HT1080 (cell line): ENCODE measurements at places on chromosomes 11 and 22. TPM values are rescaled to one million over a fixed set of nuclear protein-coding genes. Genes with fewer than 3 reads are reported as not detected.

Gene GTPBP1
- 24.8 and 28.8 TPM in 2 replicates for total RNA-seq

Gene MS4A7
- total RNA-seq: not detected in 2 replicates

Gene RIN1
- 44.2 and 47.5 TPM in 2 replicates for total RNA-seq

Gene APOBEC3F
- total RNA-seq: 1.1 and 1.9 TPM in 2 replicates

Gene YPEL4
- total RNA-seq: 0.42 and 0.84 TPM in 2 replicates

Gene APOBEC3B
- total RNA-seq: 6.5 and 13.1 TPM in 2 replicates

Gene SLC17A6
- total RNA-seq: not detected in 2 replicates

Gene BTBD10
- total RNA-seq: 62.3 and 64.0 TPM in 2 replicates

Gene MYRF
- 2.8 and 2.9 TPM in 2 replicates for total RNA-seq

Gene MUC6
- total RNA-seq: not detected in 2 replicates

- no peak for DNase-seq
These were observed 19.2 kb upstream of the PGM2L1 start for GRCh38 chr11:74417379-74417804.

- DNase-seq: no peak
These were observed 27.9 kb downstream of the ADAMTS15 start for GRCh38 chr11:130476200-130476921.

- no peak for DNase-seq
These were observed 11.5 kb downstream of the STARD10 start for GRCh38 chr11:72782081-72782920.

DNA sequence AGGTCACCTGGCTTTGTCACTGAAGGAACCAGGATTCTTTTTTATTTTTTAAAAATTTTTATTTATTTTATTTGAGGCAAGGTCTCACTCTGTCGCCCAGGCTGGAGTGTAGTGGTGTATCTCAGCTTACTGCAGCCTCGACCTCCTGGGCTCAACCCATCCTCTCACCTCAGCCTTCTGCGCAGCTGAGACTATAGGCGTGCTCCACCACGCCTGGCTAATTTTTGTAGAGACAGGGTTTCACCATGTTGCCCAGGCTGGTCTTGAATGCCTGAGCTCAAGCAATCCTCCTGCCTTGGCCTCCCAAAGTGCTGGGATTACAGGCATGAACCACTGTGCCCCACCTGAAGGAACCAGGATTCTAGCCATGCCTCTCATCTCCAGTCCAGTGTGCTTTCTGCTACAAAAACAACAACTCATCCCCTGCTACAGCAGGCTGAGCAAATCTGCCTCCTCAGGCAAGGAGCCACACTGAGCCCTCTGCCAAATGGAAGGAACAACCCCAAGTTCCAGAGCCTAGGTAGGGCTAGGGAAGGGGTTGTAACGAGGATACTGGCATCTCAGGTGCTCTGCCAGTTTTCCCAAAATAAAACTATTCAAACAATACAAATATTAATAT lies 2.6 kb upstream of the PEX26 start:
- no peak for DNase-seq

DNA sequence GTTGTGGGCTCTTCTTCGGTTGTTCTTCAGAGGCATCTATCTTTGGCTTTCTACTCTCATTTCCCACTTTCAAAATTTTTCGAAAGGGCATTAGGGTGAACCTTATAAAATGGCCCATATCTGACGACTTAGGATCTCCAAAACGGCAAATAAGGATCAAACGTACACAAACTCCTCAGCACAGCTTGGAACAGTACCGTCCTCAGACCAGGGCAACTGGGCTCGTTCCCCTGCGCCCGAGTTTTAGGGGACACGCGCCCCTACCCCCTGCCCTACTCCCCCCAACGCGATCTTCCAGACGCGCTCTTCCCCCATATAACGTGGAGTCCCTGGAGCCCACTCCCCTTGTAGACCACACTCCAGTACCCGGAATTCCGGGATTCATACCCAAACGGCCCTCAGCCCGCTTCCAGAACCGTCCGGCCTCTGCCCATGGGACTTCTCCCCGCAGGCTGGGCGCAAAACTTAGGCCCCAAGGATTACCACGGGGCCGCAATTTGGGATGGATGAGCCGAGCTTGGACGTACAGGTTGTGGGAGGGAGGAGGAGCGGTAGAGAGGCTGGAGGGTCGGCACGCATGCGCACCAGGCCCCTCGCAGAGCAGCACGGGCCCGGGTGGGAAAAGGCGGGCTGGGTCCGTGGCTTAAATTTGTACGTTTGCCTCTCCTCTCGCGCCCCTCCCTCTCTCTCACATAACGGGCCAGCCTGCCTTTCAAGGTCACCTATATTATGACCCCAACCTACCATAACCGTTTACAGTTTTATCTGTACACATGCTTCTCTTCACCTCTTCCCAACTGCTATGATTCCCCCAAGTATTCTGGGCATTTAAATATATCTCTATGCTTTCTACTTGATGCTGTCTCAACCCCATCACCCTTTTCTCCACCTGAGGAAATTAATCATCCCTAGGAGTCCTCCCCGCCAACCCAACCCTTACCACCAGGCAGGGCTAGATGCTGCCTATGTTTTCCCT lies 3.4 kb downstream of the CCDC89 start:
- peak; percentile 48 for DNase-seq

GRCh38 chr22:41178425-41178975 lies 26.6 kb upstream of the L3MBTL2 start:
- DNase-seq: no peak

DNA sequence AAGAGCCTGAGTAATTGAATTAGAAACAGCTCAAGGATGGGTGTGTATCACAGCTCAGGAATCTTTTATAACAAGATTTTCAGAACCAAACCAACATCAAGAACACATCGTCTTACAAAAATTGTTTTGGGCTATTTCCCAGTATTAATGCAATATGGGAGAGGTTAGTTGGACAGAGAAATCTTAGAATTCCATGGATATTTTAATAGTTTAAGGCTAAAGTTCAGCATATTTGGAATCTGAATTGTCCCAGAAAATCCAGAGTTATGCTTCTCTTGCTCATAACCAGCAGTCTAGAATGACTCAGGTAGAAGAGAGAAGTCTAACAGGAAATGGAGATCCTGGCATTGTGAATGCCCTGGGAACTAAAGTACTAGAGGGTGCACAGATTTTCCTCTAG lies 74.6 kb downstream of the ADM start:
- peak; percentile 36 for DNase-seq

- DNase-seq: no peak
These were observed 31.1 kb upstream of the CD81 start for GRCh38 chr11:2346014-2346413.

DNA sequence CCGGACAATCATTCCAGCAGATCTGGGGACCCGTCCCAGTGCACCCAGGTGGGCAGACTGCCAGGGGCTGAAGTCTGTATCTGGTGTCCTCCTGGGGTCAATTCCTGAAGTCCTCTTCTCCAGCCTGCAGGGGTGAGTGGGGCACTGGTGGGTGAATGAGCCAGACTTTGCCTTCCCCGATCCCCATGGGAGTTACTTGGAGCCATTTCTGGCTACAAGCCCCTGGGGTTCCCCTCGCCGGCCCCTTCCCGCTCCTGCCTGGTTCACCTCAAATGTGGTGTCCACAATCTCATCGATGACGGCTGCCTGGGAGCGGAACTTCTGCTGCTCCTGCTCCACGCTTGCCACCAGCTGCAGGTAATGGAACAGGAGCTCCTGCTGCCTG lies 5.0 kb downstream of the CST6 start:
- no peak for DNase-seq

- DNase-seq: no peak
These were observed 29.6 kb downstream of the METTL15 start for GRCh38 chr11:28137832-28138231.

GRCh38 chr11:33652431-33652830 lies 48.2 kb downstream of the C11orf91 start:
- DNase-seq: no peak

GRCh38 chr22:31019191-31019930 lies 50.3 kb downstream of the TUG1 start:
- DNase-seq: no peak

- no peak for DNase-seq
These were observed 190.1 kb upstream of the E2F8 start for GRCh38 chr11:19430754-19431398.

DNA sequence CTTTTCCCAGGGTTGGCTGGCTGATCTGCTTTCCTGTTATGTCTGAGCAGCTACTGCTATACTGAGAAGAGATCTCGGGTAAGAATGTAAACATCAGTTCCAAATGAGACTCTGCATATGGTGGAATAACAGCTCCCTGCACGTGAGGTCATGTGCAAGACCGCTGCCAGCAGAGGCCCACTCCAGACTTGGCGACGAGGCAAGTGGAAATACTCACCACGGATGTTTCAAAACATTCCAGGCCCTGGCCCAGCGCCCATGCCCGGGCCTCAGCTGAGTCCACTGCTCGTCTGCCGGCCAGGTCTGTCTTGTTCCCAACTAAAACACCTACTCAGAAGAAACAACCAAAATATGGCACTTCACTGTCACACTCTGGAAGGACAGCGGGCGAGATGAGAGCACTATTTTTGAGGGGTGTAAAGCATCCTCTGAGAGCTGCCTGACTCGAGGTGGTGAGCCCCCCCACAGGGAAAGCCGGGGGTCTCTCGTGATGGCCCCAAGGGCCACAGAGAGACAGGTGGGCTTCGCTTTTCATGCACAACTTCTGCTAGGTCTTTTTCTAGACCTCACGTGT lies 13.1 kb downstream of the IFT27 start:
- no peak for DNase-seq

DNA sequence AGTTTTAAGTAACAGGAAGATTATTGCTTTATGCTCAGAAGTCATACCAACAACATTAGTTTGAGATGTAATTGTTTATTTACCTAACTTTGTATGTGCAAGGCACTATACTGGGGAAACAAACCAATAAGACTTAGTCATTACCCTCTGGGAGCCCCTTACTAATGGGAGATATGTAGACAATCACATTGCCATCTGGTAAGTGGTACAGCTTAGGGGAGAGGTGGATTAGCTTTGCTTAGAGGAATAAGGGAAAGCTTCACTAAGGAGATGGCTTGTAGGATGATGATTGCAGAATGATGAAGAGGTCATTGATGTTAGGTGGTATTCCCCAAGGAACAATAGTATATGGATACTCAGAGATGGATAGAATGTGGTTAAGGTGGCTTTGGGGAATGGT lies 17.5 kb downstream of the EMSY start:
- no peak for DNase-seq

DNA sequence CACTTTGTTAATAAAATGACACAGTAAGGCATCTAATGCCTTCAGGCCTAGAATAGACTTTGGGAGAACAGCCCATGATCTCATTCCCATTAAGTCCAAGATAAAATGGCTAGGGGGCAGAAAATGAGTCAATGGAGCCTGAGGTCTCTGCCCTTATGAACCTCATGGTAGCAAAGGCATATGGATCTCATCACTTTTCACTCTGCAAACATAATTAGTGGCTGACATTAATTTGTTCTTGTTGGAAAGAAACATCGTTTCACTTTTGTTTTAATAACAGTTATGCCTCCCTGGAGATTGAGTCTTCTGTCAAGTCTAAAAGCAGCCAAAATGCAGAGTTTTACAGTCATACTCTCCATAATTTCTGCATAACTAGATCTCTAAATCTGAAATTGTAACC lies 111.8 kb upstream of the API5 start:
- DNase-seq: no peak

DNA sequence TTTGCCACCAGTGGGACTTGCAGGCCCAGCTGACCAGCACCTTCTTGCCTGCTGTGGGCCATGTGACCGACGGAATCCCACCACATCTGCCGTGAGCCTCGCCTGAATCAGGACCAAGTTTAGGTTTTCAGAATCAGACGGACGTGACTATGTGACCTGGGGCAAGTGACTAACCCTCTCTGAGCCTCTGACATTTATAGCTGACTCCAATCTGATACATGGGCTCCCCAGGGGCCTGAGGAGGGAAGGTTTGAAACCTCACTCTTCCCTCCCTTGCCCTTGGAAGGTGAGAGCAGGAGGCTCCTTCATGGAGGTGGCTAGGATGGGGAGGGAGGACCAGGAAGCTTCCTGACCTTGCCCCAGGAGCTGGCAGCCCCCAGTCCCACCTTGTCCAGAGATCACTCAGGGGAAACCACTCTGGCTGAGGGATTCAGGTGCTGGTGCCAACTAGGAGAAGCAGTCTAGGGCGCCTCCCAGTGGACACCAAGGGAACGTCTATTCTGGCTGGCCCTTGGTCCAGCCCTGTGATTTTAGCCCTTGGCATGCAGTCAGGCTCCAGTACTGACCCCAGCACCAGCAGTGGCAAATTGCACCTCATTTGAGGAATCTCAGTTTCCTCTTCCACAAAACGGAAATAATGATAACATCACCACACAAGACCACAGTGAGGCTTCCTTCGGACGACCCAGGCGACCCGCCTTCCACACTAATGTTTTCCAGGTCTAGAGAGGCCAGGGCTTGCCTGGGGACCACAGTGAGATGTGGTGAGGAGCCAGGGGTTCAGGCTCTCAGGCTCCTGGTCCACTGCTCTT lies 47.2 kb upstream of the SYT7 start:
- peak; percentile 62 for DNase-seq

DNA sequence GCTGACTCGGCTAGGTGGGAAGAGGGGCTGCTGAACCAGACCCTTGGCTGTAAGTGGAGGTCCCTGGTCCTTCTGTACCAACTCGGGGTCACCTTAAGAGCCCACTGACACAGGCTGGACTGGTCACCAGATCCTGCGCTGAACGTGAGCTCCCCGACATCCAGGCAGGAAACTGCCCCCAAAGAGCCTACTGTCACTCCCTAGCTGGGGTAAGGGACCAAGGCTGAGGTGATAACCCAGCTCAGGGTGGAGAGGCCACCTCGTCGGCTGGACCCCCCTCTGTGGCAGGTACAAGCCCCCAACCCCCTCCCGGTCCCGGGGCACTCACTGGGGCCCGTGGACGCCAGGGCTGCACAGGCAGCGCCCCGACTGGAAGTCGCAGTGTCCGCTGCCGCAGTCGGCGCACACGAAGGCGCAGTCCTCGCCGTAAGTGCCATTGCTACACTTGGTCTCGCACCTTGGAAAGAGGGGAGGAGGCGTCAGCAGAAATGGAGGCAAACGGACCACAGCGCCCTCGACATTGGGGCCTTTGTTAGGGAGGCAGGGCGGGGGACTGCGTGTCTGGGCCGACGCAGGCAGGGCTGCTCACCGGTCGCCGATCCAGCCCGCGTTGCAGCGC lies 7.4 kb downstream of the SCARF2 start:
- no peak for DNase-seq

GRCh38 chr11:115317277-115318185 lies 186.7 kb downstream of the CADM1 start:
- peak; percentile 11 for DNase-seq

GRCh38 chr11:96218006-96218405 lies 125.0 kb downstream of the MAML2 start:
- DNase-seq: no peak

DNA sequence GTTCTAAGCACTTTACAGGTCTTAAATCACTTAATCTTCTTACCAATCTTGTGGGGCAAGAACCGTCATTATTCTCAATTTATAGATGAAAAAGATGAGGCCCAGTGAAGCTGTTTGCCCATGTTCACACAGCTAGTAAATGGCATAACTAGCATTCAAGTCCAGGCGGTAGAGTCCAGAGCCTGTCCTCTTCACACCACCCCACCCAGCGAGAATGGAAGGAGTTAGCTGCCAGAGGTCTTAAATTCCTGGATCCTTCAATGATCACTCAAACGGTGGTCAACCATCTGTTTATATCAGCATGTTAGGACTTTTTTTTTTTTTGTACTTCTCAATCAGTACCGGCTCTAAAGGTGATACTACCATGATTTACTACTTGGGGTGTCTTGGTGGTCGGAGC lies 43.3 kb downstream of the PARVA start:
- DNase-seq: no peak
